ENCODE measurements at places on chromosomes 7 and 10.
A peak's percentile ranks its signal among the peaks of the same experiment; 100 is the strongest.

DNA sequence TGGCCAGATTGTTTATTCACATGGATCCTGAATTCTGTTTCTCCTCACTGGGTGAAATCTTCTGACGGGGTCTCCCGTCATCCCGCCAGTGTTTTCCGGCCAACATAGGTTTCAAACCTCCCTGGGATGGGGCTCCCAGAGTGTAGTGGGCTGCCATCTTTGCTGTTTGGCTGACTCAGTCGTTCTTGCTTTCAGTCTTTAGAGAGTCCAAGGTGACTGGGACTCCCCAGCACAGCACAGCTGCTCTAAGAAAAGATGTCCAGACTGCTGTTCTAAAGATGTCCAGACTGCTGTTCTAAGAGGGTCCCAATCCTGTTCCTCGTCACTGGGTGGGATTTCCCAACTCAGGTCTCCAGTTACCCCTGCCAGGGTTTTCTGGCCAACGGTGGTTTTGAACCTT lies 801.9 kb upstream of the IGFBP3 start:
- DNase-seq, result no peak

- DNase-seq, result no peak
Observed at GRCh38 chr7:40468891-40469864, 334.4 kb downstream of the SUGCT start.

DNA sequence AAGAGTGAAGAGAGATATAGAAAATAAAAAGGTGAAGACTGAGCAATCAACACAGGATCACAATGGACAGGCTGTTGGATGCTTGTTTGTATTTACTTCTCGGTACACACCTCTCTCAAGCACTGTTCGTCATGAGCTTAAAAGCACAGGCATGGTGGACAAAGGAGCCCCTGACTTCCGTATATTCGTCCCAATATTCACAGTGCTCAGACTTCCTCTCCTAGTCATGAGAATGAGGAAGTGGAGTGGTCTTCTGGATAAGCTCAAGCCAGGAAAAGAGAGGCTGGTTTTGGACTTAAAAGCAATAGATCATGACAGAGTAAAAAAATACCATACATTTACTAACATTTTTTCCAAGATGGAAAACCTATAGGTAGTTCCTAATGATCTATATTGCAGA lies 172.5 kb downstream of the SORCS1 start:
- DNase-seq, result no peak

DNA sequence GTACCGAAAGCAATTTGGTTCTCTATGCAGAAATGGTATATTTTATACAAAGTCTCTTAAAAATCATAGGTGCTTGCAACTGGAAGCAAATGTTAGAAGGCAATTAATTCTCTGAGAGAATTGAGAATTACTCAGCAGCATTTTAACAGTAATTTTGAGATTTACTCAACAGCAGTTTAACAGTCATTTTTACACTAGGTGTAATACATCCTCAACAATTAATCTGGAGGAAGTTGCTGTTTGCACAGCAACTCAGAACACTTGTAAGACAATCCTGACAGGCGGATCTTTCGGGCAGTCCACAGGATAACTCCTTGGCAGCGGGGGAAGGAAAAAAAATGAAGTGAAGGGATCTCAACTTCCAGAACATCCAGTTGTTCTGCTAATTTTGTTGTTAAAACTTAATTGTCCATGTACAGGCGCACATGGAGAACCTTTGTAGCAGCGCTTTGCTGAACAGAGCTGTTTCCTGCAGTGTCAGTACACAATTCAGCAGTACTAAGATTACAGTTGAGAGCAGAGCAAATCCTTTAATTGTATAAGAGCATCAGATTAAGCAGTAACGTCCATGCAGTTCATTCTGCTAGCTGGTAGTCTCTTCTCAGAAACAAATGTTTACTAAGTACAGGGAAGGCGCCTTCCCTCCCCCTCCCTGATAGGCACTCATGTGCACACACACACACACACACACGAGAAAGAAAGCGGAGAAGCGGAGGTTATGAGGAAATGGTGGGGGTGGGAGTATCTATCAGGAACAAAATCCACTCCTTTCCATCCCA lies 43.8 kb downstream of the ENO4 start:
- DNase-seq, result no peak

DNA sequence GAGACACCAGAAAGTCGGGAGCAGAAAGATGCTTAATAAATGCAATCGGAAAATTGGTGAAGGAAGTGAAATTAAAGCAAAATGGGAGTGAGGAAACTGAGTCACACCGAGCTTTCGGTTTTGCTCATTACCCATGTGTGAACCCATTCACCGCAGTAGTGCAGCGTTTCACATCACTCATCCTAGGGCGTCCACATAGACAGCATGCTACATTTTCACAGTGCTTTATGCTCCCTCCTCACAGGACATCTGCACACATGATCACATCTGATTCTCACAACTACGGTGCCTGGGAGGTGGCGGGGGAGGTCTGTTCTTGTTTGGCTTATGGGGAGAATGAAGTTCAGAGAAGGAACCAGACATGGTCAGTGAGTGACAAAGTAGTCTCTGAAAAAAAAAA lies 36.6 kb upstream of the ATP6V0A4 start:
- no peak for DNase-seq

GRCh38 chr10:44983895-44984278 lies 5.3 kb upstream of the DEPP1 start:
- DNase-seq, result no peak

GRCh38 chr7:117401293-117402002 lies 25.8 kb downstream of the ASZ1 start:
- no peak for DNase-seq

DNA sequence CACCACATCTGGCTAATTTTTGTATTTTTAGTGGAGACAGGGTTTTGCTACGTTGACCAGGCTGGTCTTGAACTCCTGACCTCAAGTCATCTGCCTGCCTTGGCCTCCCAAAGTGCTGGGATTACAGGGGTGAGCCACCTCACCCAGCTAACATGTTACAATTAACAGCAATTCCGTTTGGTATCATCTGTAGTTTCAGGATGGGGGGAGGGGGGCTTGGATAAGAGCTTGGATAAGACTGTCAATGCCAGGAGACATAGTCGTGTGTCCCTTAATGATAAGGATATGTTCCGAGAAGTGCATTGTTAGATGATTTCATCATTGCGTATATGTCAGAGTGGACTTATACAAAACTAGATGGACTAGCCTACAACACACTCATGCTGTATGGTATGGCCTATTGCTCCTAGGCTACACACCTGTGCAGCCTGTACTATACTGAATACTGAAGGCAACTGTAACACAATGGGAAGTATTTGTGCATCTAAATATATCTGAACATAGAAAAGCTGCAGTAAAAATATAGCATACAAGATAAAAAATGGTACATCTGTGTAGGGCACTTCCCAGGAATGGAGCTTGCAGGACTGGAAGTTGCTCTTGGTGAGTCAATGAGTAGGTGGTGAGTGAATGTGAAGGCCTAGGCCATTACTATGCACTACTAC lies 103.9 kb upstream of the TNS3 start:
- no peak for DNase-seq

GRCh38 chr7:106629516-106629915 lies 31.4 kb downstream of the CCDC71L start:
- no peak for DNase-seq

GRCh38 chr7:95180-95862 lies 97.0 kb upstream of the FAM20C start:
- DNase-seq, result no peak

DNA sequence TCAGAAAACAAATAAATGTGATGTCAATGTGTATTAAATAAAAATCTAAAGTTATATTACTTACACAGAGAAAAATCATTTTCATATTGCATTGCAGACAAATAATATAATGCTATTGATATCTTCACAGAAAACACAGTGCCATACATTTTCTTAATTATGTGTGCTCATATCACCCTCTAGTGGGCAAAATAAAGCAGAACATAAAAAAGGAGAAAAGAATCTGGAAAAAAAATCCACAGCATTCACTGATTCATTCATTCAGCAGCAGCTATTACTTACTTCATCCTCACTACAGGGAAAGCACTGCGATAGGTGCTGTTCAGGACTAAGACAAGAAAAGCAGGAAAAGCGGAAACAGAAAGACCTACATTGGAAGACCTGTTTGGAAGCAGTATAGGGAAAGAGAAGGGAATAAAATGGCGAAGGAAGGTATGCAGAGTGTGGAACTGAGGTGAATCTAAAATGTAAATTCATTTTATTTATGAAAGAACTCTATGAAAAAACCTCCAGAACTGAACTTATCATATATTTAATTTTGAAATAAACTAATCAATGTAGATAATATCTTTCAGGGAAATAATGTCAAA lies 73.2 kb downstream of the POT1 start:
- no peak for DNase-seq

DNA sequence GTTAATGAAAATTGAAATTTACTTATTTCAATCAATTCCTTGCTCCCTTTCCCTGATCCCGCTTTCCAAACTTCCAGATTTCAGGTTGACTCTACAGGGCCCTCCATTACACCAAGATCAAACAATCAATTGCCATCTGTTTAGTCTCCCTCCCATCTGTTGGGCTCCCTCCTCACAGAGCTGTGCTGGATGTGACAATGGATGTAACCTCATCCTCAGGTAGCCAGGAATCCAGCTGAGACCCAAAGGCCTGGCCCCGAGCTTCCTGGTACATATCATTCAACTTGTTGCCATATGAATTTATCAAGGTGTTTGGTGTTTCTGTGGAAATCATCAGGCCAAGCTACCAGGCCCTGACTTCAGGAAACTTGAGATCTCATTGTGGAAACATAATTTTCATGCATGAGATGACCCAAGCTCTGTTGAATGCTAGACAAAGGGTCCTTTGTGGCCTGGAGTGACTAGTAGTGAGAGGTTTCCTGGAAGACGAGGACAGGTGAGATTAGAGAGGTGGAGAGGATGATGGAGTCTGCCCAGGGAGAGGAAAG lies 148.6 kb upstream of the PDE1C start:
- DNase-seq, result no peak

GRCh38 chr10:8137272-8137681 lies 82.8 kb downstream of the GATA3 start:
- no peak for DNase-seq

- no peak for DNase-seq
Observed at GRCh38 chr7:81170291-81170690, 251.4 kb upstream of the SEMA3C start.

DNA sequence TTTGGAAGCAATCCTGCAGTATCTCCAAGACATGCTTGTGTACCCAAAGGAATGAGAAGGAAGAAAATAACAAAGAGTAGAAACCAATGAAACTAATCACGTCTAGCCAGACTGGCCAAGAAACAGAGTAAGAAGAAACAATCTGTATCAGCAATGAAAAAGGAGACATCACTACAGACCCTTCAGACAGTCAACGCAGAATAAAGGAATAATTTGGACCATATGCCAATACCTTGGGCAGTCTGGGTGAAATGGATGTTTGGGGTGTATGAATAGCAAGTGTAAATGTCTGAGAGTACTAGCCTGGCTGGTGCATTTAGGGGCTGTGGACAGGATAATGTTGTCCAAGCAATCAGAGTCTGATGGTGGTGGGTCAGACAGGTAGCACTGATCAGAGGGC lies 61.1 kb downstream of the SLC29A4 start:
- no peak for DNase-seq

- no peak for DNase-seq
Observed at GRCh38 chr10:27746397-27747095, 927 bp upstream of the MKX start.

DNA sequence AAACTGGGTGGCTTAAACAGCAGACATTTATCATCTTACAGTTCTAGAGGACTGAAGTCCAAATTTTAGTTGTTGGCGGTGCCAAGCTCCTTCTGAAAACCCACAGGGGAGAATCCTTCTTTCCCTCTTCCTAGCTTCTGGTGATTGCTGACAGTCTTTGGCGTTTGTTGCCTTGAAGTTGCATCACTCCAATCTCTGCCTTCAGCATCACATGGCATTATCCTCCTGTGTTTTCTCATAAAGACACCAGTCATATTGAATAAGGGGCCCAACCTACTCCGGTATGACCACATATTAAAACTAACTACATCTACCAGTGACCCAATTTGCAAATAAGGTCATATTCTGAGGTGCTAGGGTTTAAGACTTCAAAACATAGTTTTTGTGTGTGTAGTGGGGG lies 472.1 kb upstream of the IGFBP3 start:
- DNase-seq, result no peak

- peak; percentile 21 for DNase-seq
Observed at GRCh38 chr7:51067757-51068156, 248.9 kb downstream of the COBL start.

- no peak for DNase-seq
Observed at GRCh38 chr7:69277366-69277765, 320.9 kb upstream of the AUTS2 start.

DNA sequence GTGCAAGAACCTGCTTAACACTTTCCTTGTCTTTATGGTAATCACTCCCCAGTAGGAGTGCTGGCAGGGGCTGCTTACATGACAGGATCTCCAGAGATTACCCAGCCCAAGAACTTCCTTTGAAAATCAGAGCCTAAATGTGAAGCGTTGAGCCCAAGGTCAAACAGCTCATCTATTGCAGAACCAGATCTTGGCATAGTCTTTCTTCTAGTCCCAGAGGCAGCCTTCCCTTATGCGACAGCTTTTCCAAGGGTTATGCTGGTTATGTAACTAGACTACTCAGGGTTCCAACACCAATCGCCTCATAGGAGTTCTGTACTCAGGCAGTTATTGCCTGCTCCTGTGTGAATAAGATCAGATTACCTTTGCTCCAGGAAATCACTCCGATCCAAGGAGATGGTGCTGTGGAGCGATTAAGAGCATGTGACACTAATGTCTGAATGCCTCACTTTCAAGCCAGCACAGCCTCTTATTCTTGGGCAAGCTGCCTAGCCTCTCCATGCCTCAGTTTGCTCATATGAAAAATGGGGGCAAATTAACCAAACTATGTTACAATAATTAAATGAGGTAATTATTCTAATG lies 8.4 kb upstream of the LGI1 start:
- DNase-seq, result no peak

GRCh38 chr7:12827219-12827821 lies 139.9 kb downstream of the ARL4A start:
- no peak for DNase-seq

DNA sequence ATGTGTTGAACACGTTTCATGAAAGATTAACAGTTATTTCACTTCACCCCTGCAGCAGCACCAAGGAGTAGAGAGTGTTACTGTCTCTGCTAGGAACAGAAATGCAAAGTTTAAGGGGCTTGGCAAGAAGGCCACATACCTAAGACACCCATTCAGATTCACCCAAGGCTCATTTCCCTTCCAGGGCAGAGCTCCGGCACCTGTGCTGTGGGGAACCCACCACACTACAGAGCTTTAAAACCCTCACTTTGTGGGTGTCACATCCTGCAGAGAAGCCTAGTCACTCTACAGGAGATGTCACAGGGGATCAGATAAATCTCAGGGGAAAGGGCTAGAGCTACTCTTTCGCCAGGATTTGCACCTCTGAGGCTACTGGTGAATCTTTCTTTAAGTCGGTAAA lies 176.1 kb upstream of the KLF6 start:
- DNase-seq, result no peak

- no peak for DNase-seq
Observed at GRCh38 chr7:20310963-20311742, 19.5 kb upstream of the ITGB8 start.

- DNase-seq, result no peak
Observed at GRCh38 chr10:36779238-36779846, 346.1 kb upstream of the ANKRD30A start.
